ENCODE measurements at places on chromosomes 2 and 18.
A peak's percentile ranks its signal among the peaks of the same experiment; 100 is the strongest.

DNA sequence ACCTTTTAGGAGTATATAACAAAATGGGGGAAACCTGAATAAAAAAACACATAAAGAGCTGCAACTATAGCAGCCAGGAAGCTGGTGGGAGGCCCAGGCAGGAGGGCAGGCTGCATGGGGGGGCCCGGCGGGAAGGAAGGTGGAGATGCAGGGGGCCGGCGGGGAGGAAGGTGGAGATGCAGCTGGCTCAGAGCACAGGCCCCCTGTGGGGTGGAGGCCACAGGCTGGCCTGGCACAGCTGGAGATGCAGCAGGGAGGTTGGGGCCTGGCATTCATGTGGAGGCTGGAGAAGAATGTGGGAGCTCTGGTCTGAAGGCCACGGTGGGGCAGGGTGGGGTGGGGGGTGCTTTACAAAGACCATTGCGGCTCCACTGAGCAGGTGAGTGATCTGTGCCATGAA, 31.4 kb downstream of the FAM228A start:
- DNase-seq: no peak

DNA sequence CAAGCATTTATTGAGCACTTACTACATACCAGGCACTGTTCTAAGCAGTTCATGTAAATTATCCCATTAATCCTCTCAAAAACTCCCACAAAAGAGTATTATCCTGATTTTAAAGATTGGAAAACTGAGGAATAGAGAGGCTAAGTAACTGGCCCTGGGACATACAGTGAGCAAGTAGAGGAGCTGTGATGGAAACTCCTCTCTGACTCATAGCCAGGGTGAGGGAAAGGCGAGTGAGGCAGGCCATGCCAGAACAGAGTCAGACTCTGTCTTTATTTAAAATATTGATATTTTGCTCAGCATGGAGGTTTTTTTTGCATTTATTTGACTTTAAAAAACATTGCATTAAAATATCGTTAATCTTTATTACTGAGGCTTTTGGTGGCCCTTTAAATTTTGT, 208.0 kb downstream of the LOXHD1 start:
- DNase-seq: no peak

DNA sequence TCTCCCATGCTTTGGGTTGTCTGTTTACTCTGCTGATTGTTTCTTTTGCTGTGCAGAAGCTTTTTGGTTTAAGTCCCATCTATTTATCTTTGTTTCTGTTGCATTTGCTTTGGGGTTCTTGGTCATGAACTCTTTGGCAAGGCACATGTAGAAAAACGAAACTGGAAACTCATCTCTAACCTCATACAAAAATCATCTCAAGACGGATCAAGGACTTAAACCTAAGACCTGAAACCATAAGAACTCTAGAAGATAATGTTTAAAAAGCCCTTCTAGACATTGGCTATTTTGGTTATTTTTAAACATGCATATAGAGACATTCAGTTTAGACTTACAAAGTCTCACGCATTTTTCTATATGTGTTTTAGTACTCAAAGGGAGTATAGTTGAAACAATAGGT, 1164.3 kb upstream of the GYPC start:
- no peak for DNase-seq

GRCh38 chr2:237916296-237916695, 50.5 kb upstream of the UBE2F start:
- DNase-seq: no peak

GRCh38 chr2:235566931-235567495, 73.2 kb downstream of the AGAP1 start:
- DNase-seq: no peak

DNA sequence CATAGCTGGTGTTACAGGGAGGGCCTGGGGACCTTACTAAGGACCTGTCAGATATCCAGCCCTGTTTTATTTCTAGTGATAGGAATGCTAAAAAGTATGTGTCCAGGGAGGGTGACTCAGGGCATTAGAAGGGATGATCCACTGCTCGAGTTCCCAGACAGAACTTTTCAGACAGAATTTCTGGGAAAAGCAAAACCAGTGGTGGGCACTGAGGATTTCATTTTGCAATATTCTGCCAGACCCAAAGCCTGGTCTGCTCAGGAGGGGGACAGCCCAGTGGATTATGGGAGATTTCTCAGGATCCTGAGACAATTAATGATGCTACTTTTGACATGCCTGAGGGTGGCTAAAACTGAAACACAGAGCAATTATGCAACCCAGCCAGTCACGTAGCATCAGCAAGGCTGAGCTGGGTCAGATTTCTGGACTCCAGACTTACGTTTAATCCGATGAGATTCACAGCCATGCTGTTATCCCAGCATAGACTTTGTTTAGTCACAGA, 4.7 kb upstream of the KCNE4 start:
- DNase-seq: no peak

DNA sequence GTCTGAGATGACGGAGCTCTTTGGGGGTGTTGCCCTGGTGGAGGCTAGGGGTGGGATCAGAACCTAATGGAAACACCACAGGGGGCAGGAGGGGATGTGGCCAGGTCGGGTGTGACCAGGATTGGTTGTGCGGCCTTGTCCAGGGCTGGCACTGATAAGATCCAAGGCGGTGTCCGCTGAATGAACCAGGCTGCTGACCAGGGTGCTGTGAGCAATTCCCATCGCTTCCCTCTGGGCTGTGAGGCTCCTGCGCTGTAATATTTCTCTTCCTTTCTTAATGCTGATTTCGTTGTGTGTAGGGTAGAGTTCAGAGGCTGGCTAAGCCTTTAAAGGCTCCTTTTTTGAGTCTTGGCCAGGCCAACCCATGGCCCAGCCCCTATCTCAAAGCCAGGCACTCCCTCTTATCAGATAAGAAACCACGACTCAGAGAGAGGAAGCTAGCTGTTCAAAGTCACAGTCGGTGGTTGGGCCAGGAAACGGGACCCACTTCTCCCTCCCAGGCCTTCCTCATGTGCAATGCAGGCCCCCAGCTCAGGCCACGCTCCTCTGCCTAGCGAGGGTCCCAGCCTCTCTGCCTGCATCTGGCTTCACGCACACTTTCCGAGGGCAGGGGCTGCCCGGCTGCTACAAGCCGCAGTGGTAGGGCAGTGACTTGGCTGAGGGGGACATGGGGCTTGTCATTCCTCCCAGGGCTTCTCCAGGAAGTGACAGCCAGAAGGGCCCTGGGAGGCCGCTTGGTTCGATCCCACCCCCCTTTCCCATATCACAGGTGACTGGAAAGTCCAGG, 26.0 kb upstream of the FOSL2 start:
- peak; percentile 97 for DNase-seq

DNA sequence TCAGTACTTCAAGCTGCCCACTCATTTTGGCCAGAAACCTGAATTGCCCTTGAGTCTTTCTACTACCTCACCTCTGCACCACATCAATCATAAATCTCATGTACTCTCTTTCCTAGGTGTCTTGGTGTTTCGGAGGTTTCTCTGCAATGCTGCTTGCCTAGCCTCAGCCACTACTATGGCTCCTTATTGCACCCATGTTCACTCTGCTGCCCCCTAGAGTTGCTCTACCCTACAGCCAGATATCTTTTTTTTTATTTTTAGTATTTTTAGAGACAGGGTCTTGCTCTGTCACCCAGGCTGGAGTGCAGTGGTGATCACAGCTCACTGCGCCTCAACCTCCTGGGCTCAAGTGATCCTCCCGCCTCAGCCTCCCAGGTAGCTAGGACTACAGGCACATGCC, 413.0 kb downstream of the PTPRM start:
- no peak for DNase-seq

- no peak for DNase-seq
These were observed 111.8 kb downstream of the EHBP1 start for GRCh38 chr2:62817348-62817747.

DNA sequence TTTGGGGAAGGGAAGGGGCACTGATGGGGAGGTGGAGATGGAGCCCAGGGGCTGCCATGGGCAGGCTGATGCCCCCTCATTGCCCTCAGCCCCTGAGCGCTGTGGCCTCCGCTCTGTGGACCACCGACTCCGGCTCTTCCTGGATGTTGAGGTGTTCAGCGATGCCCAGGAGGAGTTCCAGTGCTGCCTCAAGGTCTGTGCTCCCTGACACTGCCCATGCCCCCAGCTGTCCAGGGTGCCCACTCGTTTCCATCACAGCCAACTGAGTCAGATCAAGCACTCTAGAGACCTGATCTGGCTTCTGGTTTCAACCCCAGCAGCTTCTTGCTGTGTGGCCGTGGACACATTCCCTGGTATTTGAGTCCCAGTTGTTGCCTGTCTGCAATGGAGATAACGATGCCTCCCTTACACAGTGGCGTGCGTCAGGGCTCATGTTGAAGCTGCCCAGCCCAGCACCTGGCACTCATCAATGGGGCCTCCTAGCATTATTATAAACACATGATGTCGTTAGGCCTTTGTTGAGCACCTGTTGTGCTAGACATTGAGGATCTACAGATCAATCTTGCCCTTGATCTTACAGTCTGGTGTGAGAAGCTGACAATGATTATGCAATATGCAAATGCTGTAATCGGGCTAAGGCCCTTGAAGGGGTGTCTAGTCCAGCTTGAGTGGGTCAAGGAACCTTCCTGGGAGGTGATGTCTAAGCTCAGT, 14.4 kb downstream of the STK11IP start:
- DNase-seq: no peak

- no peak for DNase-seq
These were observed 101.8 kb downstream of the COL6A3 start for GRCh38 chr2:237312021-237312755.

DNA sequence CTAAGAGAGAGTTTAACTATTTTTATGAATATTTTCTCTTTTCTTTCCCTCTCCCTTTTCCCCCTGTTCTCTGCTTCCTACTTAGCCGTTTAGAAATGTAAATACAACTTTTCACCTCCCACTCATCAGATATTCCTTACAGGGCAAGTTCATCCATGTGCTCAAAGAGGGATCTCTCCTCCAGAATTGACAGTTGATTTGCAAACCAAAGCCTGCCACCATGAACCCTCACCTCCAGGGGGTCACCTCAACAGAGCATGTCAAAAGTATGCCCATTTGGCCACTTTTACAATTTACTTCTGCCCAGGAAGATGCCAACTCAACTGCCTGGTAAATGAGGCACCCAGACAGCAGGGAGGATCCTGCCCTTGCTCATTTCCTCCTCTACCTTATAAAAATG, 149.2 kb upstream of the GYPC start:
- no peak for DNase-seq

GRCh38 chr2:233435436-233436190, 81.3 kb downstream of the DGKD start:
- DNase-seq: no peak

DNA sequence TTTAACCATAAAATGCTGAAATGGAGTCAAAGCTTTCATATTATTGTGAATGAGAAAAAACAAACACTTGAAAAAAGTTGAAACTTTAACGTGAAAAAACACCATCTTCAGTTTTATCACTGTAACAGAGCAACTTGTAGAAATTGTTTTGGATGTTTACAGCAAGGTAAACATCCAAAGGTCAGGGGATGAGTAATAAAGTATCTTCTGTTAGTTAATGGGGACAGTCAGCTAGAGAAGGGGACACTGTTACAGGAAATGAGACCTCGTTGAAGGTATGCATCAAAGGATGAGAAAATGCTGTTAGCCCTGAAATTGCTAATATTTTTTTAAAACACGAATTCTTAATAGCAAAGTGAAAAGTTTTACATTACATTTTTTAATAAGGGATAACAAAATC, 2.9 kb downstream of the RHBDD1 start:
- DNase-seq: no peak

DNA sequence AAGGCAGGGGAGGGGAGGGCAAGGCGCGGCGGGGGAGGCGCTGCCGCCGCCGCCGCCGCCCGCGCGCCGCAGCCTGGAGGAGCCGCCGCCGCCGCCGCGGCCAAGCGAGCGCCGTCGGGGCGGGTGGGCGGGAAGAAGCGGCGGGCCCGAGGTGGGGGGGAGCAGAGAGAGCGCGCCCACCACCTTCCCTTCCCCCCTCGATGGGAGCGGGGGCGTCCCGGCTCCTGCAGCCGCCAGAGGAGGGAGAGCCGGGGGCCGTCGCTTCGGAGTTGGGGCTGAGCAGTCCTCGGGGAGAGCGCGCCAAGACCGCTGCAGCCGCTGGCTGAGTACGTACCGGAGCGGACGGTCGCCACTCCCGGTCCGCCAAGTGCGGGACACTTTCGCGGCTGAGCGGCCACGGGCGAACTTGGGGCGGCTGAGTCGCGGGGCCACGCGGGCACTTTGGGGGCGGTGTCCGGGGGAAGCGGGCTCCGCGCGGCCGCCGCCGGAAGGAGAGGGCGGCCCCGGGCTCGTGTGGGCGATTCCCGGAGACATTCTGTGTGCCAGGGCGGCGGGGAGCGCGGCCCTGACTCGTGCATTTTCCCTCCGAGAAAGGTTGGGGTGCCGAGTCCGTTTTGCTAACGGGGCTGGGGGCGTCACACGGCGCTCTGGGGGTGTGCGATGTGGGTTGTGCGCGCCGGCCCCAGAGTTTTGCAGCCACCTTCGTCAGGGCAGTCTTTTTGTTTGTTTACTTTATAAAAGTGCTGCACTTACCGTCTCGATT, at the start of gene NAB1:
Gene NAB1 (plus strand): TSS at position 49 of the 763 bp plus-strand sequence. CDS start 10,094 bp downstream, outside the sequence.
- peak; percentile 71 for DNase-seq

- peak; percentile 11 for DNase-seq
These were observed 28.7 kb downstream of the SMAD2 start for GRCh38 chr18:47901624-47902362.

DNA sequence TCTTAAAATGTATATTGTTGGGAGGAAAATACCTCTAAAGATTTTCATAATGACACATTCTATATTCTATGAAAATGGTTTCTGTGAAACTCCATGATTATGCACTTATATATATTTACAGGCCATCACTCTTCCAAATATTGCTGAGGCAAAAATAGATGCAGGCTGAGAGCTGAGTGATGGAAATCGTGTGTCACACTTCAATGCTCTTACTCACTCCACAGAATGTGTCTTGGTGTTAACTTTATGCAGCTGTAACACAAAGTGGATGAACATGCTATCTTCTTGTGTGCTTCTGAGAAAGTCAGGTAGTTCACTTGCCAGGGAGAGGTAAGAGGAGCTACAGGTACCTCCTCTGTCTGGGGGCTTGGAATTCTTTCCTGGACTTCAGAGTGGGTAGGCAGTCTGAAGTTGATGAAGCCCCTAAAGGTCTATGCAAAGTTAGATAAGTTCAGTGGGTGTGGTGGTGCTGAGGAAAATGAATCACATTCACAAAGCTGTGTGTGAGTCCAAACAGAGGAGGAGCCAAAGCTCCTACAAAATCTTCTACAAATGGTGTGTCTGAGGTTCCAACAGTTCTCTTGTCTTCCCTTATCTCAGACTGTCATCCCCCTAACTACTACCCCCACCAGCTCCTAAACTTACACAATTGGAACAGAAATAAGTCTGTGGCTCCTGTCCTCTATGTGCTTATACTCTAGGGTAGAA, 74.2 kb upstream of the ST6GAL2 start:
- DNase-seq: no peak

DNA sequence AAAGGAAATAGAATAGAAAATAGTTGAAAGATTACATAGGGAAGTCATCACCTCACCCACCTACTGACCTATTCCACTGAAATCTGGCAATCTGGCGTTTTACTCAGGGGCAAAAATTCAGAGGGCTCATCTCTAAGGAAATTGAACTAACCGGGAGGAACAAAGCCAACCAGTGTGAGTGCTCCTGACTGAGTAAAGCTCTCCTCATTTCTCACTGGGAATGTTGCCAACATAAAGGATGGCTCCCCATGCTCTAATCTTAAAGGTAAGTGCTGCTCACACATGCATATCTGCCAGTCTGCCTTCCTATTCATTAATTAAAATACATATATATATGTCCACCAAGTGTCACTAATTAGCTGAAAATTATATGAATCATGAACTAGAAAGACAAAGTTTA, 13.5 kb upstream of the DOK6 start:
- DNase-seq: no peak
